ENCODE measurements at places on chromosomes 1 and 21. TPM values are rescaled to one million over a fixed set of nuclear protein-coding genes. Genes with fewer than 3 reads are reported as not detected.
A peak's percentile ranks its signal among the peaks of the same experiment; 100 is the strongest.

GRCh38 chr1:34186741-34187494 is 10.2 kb downstream of the C1orf94 start:
- DNase-seq: no peak

DNA sequence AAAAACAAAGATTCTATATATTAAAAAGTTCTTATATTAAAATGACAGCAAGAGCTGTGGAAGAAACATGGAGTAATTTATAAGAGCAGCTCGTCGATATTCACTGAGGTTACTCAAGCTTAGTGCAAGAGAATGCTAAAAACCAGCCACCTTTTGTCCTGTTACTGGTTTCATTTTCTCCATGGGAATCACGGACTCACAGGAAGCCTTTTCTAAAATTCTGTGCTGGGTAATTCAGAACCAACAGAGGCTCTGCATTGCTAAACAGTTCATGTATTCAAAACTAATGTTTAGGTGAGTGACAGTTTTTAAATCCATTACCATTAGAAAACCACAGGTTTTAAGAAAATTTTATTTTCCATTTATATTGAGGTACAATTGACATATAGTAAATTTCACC is 147.8 kb upstream of the MAP1LC3C start:
- no peak for DNase-seq

GRCh38 chr1:53406551-53407235 is 52.5 kb upstream of the DMRTB1 start:
- no peak for DNase-seq

- no peak for DNase-seq
Measured at GRCh38 chr1:236890152-236891056, 95.3 kb downstream of the MTR start.

- no peak for DNase-seq
Measured at GRCh38 chr21:42733874-42734273, 80.5 kb downstream of the PDE9A start.

GRCh38 chr1:156217871-156218270 is 5.1 kb downstream of the PMF1 start:
- no peak for DNase-seq

DNA sequence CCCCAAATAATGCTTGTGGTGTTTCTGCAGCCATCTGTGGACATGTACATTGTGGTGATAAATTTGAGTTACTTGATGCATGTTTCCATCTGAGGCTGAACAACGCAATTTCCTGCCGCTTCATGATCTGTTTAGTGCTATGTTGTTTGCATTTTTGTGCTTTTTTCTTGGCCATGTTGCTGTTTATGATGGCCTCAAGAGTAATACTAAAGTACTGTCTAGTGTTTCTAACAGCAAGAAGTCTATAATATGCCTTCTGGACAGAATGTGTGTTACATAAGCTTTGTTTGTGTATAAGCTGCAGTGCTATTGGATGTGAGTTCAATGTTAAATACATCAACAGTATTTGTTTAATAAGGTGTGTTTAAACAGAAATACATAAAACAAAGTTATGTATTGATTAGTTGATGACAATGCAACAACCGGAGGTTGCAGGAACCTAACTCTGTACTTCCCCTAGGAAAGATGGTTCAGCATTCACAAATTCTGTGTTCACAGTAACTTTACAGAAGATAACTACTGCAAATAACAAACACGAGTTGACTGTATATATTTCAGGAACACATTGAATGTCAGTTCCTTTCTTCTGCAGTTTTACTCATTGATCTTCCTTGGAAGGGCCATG is 114.8 kb upstream of the USP24 start:
- DNase-seq: peak; percentile 54

DNA sequence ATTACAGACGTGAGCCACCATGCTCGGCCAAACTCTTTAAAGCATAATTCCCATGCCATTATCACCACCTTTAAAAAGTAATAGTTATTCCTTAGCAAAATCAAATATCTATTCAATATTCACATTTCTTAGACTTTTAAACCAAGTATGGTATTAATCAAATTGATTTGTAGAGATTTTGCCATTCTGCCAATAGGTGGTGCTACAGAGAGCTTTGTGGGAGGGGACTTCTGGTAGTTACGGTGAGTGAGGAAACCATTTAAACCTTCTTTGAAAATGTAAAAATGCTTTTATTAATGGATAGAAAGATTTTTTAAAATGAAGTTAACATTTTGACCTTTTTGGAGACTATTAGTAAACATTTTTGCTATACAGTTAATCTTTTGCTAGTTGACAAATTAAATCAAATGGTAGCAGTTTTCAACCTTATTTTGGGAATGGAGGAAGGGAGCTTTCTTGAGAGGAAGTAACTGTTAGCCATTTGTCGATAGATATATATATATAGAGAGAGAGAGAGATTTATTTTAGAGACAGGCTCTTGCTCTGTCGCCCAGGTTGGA is 19.3 kb downstream of the IARS2 start:
- DNase-seq: no peak

The PLOD1 gene
- 161 TPM for polyA plus RNA-seq

Measured in muscle of back (tissue), 13 donors.